Activated T-cell treated with anti-CD3 and anti-CD28 coated beads for 24 hours (primary cell): ENCODE measurements at places on chromosomes 2 and 18.

DNA sequence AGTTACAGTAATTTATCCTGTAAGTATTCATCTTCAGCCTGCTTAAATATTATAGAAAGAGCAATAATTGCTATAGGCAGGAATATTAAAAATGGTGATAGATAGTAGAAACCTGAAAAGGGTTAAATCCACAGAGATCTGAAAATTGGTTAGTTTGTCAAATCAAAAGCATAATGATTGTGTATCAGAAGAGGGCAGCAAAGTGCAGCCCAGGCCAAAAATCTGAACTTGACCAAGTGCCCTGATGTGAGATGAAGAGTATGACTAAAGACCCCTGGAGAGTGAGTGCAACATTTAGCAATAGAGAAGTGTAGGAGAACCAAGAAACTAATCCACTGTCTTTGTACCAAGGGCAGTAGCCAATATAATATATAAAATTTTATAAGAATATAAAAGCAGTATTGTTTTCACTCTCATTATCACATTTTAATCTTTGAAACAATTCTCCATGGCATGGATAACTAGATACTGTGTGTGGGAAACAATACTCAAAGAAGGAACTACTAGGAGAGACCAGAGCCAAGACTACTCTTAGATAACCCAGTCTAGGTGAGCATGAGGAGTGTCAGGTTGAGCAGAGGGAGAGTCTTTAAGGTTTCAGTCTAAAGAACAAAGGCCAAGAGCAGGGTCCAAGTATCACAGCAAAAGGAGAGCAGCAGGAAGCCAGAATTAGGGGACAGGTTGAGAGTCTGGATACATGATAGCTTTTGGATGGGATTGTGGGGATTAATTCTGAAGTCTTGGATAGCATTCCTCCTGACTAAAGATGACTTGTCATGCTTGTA is 148.7 kb downstream of the CALCRL start:
- DNase-seq: no peak

GRCh38 chr2:56475191-56475590 is 291.4 kb downstream of the CCDC85A start:
- DNase-seq: no peak

GRCh38 chr2:170076189-170076588 is 101.8 kb upstream of the MYO3B start:
- no peak for DNase-seq

GRCh38 chr18:43879415-43879814 is 602.1 kb upstream of the SYT4 start:
- no peak for DNase-seq

DNA sequence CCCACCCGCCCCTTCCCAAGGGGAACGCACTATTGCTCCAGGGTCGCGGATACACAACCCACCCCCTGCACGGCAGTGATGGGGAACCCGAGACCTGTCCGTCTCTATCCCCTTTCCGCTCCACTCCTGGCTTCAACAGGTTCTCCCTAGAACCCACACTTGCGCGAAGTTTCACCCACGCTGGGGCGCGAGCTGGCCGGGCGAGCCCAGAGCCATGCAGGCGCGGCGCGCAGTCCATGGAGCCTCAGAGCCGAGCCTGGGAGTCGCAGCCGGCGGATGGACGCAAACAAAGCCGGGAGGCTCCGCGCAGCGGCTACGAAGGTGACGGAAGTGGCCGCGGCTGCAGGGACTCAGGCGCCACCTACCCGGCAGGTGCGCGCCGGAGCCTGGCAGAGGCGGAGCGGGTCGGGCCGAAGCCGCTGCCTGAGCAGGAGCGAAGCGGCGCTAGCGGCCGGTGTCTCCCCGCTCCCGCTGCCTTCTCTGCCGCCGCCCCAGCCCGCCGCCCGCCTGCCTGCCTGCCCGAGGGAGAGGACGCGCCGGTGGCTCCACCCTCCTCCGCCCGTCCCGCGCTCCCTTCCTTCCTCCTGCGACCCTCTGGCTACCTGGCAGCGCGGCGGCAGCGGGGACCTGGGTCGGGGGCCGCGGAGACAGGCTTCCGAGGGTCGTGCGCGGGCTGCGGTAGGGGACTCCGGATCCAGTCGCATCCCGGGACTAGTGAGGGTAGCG is 14.0 kb downstream of the ALPG start:
- no peak for DNase-seq

DNA sequence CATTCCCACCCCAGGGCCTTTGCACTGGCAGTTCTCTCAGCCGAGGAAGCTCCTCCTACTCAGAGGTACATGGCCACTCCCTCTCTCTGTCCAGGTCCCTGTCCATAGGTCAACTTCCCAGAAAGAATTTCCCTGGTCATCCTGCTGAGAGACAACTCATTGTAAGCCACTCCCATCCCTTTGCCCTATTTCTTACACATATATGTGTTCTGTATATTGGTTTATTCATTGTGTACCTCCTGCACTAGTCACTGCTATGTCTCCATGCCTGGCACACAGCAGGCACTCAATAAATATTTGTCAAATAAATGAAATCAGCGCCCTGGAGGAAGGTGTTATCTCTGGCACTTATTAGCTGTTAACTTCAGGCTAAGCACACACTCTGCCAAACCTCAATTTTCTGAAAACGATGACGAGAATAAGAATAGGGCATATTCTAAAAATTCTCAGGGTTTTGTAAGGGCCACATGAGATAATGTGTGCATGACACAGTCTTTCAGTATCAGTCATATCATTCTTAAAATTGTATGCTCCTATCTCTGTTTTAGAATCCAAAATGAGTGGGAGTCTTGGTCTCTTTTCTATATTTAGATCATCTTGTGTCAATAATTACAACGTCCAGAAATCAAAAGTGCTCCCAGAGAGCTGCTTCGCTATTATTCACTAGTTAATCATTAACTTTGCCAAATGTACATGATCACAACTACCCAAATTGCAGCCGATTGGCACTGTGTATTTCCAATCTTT is 198.0 kb downstream of the ALK start:
- DNase-seq: no peak

DNA sequence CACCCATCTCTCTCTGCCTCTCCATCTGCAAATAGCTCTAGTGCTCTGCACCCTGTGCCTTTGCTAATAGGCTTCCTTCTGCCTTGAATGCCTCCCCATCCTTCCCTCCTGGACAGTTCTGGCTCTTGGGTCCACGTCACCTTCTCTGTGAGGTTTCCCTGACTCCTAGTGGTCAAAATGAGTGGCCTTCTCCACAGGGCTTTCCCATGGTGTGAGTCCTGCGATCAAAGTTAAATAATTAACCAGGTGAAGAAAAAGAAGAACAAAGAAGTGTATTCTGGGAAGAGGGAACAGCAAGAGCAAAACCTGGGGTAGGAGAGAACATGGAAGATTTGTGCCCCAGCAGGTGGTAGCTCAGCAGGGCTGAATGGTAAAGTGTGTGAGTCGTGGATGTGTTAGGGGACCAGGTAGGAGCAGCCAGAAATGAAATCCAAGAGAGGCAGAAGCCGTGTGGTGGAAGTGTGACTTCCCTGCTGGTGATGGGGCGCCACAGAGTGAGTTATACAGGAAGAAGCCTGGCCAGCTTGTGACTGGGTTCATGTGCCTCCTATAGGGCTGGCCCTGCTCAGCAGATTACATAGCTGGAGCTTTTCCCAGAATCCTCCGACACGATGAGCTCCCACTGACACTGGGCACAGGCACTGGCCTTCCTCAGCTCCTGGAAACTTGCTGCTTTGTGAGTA is 93.8 kb upstream of the LDAH start:
- DNase-seq: no peak

- no peak for DNase-seq
These were observed 63.6 kb downstream of the MARCO start for GRCh38 chr2:119005555-119005954.

DNA sequence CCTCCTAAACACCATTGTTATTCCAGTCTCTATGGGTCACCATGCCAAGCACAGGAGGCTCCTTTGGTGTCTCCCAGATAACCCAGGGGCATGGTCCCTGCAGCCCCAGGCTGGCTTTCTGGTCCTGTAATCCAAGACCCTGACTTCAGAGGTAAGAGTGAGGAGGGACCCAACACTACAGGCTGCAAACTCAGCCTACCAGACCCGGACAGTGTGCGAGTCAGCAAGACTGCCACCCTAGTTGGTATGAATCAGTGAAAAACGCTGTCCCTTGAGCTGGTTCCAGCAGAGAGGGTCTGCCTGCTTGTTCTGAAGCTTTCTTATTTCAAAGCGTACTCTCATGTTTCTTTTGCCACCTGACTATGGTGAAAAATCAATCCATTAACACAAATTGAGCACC is 47.6 kb upstream of the ZFP36L2 start:
- no peak for DNase-seq

DNA sequence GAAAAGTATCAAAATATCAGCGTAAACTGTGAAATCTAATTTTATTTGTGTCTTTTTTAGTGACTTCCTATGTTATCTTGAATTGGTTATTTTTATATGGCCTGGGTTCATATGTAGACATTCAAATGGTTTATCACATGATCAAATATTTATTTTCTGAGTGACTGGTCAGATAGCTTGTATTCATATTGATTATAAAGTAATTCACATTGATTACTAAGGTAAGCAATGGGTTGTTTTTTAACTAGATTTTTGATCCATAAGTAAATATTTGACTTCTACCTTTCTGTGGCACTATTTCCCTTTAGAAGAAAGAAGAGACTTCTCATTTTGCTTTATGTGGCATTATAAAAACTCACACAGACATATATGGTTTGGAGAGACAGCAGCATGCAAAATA is 260.5 kb downstream of the TCF4 start:
- no peak for DNase-seq

DNA sequence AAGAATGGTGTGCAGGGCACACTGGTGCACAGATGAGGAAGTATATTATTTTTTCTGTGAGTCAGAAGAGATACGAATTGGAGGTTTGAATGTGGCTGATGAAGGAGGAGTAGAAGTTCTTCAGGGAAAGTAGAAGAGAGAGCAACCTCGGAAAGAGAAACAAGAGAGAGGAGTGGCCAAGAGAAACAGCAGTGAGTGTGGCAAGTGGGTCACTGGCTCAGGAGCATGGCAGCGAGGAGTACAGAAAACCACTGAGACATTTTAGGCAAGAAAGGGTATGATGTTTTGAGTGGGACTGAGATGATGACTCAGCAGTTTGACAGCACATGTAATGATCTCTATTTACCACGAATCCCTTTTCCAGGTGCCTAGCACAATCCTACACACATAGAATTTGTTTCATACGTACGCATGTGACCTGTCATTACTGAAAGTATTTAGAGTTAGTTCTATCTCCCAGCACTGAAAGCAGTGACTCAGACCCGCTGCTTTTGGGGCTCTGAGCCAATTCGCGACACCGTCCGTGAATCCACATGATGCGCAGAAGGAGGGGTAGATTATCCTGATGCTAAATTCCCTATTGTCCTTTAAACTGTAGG is 915.4 kb downstream of the DCDC2C start:
- no peak for DNase-seq

DNA sequence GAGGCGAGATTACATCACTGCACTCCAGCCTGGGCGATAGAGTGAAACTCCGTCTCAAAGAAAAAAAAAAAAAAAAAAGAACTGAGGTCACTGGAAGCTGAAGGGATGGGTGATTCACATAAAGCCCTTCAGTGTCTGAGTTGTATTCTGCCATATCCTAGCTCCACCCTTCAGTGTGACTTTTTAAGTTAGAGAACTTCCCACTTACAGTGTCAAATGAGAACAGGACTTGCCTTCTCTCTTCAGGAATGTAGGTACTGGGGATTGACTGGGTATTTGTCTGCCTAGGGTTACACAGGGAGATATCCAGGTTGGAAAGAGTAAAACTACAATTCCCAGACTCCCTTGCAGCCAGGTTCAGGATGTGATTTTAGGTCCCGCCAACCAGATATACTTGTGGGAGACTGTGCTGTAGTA is 37.9 kb downstream of the EHD3 start:
- DNase-seq: no peak

DNA sequence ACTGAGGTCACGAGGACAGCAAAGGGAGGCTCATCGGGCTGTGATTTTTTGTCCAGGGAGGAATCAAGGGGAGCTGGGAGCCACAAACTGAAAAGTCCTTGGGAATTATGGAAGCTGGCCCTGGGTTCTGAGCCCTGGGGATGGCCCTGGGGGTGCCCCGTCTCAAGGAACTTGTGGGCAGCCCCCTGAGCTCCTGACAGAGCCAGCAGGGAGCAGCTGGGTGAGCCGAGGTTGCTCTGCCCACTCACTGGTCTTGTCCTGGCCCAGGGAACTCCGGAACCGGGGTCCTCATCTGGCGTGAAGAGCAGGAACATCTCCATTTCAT is 61.3 kb upstream of the HDAC4 start:
- DNase-seq: no peak

GRCh38 chr2:231386446-231386845 is 9.1 kb upstream of the B3GNT7 start:
- DNase-seq: no peak

- DNase-seq: no peak
These were observed 107.2 kb downstream of the CD226 start for GRCh38 chr18:69840445-69840844.

- no peak for DNase-seq
These were observed 332.9 kb downstream of the TGIF1 start for GRCh38 chr18:3782901-3783300.

DNA sequence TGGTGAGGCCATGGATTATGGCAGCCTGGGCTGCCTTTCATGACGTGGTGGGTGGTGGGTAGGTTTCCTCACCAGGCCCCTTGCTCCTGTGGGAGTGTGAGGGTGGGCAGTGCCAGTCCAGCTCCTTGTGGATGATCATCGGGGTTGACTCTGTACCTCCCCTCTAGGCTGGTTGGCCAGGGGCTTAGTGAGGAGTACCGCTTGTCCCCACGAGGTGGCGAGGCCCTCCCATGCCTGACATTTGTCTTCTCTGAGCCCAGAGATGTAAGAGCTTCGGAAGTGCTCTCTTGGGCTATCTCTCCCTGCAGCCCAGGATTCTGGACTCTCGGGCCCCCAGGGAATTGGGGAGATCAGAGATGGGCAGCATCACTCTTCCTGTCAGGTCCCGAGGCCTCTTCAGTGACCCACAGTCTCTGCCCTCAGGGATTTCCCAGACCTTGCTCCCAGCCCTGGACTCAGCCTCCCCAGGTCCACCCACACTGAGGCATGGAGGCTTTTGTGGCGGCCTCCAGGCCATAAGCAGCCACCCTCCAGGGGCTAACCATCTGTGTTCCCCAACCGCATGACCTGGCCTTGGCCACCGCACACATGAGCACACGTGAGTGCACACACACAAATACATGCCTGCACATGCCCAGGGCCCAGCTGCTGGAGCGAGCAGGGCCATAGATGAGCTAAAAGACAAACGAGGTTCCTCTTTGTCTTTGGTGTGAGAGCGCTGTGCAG is 6.5 kb downstream of the SPR start:
- no peak for DNase-seq

- no peak for DNase-seq
These were observed 17.1 kb downstream of the FAM110C start for GRCh38 chr2:29253-29652.

DNA sequence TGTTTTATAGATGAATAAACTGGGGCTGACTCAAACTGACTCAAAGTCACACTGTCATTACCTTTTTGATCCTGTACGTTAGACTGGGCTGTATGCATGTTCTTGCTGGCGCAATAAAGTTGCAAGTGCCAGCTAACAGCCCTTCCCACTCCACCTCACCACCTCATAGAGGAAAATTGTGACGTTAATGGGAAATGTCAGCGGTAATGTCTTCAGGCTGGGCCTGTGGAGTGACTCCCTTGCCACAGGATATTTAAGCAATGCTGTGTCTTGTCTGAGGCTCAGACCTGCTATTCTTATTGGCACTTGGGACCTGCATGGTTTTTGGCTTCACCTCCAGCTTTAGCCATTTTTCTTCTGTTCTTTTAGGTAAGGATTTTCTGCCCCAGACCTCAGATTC is 25.2 kb upstream of the CASP10 start:
- DNase-seq: no peak

- DNase-seq: no peak
These were observed 122.7 kb upstream of the GCFC2 start for GRCh38 chr2:75833386-75833785.
